ENCODE measurements at places on chromosomes 2 and 18.

DNA sequence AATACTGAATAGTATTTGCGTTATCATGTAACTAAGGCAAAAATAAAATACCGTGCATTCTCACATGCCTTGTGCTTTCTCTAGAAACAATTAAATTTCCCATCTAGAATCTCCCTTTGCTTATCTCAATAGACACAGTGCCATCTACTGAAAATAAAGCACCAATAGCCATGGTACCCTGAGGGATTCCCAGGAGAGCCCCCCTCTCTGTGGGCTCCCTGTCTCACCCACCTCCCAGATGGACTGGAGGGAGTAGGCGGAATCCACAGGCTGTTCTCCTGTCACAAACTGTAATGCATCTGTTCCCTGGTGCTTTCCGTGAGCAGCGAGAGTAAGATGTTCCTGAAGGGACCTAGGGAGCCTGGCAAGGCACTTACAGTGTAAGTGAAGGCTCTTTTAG is 112.4 kb upstream of the UPP2 start:
- DNase-seq = no peak

DNA sequence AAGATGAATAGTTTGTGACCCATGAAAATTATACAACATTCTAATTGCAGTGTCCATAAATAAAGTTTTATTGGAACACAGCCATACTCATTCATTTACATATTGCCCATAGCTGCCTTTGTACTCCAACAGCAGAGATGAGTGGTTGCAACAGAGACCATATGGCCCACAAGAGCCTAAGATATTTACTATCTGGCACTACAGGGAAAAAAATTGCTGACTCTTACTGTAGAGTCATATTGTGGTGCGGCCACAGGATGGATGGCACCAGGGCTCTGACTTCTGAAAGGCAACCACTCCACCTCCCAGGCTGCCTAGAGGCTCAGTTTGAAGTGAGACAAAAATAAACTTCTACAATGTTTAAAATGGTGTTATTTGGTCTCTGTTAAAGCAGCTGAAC is 404.0 kb upstream of the ATP5MC3 start:
- no peak for DNase-seq

DNA sequence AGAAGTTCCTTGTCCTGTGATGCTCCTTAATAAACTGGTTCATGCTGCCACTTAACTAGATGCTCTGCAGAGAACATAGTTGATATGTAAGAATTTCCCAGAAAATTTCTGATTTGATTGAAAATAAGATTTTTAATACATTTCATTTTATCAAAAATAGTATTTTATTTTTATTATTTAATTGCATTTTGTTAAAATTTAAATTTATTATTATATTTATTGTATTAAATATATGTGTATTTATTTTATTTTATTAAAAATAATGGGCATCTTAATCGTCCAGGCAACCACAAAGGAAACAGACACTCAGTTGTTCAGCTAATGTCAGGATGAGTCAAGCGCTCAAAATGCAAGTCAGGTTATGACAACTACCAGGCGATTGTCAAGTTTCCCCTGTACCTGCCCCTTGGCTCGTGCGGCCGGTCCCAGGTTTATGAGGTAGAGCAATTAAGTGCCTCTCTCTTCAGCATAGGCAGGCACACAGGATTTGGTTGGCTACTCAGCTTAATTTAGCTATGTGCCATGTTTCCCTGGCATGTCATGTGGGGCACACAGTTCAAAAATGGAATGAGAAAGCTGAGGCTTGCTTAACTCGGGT is 361.2 kb downstream of the RND3 start:
- no peak for DNase-seq

DNA sequence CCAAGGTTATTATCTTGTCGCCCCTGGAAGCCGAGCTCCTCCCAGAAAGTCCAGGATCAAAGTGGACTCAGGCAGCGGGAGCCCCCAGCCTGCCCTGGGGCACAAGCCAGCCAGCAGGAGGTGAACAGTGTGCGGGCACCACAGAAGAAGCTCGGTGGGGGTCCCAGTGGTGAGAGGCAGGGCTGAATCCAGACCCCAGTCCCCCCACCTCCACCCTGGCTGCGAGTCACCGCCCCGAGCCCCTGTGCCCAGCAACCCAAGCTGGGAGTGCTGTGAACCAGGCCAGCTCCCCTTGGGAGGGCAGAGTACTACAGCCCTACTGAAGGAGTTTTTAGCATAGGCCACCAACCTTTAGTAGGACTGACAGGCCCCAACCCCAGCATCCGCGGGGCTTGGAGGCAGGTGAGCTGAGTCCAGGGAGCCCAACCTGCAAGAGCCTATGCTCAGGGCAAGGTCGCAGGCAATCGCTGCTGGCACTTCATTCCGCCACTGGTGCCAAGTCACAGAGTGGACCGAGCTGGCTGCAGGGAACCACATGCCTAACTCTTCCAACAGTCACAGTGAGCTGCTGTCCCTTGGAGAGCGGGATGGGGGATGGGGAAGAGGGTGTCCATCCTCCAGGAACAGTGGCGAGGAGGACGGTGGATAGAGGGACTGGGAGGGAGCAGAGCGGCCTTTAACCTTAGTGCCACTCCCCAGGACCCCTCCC is 3.0 kb downstream of the PIEZO2 start:
- no peak for DNase-seq

GRCh38 chr2:27194538-27195354 is 17.1 kb upstream of the ATRAID start:
- DNase-seq = no peak

GRCh38 chr2:147862859-147863516 is 18.2 kb downstream of the ACVR2A start:
- DNase-seq = no peak

- DNase-seq = no peak
Observed at GRCh38 chr2:200288670-200289429, 17.6 kb upstream of the SPATS2L start.

DNA sequence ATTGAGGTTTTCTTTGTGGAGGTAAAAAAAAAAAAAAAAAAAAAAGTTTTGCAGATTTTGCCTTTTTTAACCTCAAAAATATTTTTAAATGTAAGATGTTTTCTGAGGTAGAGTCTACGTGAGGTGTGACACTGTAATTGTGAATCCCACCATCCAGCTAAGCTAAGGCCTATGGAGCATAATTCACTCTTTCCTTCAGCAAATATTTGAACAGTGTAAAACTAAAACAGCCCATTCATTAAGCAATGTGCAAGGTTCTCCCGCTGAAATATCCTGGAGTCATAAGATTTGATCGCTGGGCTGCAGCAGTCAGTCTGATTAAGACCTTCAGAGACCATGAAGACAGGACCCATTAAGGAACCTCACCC is 105.1 kb downstream of the HNRNPLL start:
- DNase-seq = no peak

DNA sequence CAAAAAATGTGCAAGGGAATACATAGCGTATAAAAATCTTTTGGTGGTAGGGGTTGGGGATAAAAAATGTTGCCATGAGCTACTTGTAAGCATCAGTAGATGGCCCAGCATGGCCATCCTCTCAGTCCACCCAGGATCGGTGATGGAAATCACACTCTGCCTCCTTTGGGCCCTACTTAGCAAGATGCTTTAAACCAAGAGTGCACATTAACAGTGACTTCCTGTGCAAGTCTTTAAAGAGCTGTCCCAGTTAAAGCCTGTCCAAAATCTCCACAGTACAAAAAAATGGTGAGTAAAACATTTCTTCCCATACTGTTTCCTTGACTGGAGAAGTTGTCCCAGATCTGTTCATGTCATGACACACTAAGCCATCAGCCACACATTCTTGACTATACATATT is 18.0 kb downstream of the ANKRD44 start:
- DNase-seq = no peak

GRCh38 chr18:74868461-74868860 is 270.8 kb downstream of the ZNF407 start:
- DNase-seq = no peak

GRCh38 chr2:47079515-47080412 is 75.3 kb downstream of the STPG4 start:
- DNase-seq = no peak

DNA sequence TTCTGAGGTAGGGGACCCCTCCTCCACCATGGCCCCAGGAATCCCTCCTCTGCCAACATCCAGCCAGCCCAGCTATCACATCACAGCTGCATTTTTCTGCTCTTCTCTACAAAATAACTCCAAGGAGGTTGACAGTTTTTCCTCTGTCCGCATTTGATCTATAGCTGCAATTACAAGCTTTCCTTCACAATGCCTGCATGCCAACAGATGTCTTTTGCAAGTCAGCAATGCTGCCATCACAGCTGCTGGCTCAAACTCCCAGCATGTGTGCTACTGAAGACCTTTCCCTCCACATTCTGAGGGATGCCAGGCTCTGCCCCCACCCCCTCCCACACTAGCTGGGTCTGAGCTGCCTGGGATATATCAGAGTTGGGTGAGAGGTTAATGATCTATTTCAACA is 51.7 kb downstream of the MCFD2 start:
- no peak for DNase-seq

GRCh38 chr2:219408204-219408603 is 10.0 kb upstream of the DES start:
- DNase-seq = no peak

DNA sequence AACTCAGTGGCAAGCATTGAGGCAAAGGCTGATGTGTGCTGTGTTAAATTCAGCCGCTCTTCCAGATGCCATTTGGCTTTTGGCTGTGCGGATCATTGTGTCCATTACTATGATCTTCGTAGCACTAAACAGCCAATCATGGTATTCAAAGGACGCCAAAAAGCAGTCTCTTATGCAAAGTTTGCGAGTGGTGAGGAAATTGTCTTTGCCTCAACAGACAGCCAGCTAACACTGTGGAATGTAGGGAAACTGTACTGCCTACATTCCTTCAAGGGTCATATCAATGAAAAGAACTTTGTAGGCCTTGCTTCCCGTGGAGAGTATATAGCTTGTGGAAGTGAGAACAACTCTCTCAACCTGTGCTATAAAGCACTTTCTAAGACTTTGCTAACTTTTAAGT is 195.5 kb upstream of the RAB12 start:
- no peak for DNase-seq

- DNase-seq = no peak
Observed at GRCh38 chr2:30272761-30273573, 41.6 kb downstream of the LBH start.

DNA sequence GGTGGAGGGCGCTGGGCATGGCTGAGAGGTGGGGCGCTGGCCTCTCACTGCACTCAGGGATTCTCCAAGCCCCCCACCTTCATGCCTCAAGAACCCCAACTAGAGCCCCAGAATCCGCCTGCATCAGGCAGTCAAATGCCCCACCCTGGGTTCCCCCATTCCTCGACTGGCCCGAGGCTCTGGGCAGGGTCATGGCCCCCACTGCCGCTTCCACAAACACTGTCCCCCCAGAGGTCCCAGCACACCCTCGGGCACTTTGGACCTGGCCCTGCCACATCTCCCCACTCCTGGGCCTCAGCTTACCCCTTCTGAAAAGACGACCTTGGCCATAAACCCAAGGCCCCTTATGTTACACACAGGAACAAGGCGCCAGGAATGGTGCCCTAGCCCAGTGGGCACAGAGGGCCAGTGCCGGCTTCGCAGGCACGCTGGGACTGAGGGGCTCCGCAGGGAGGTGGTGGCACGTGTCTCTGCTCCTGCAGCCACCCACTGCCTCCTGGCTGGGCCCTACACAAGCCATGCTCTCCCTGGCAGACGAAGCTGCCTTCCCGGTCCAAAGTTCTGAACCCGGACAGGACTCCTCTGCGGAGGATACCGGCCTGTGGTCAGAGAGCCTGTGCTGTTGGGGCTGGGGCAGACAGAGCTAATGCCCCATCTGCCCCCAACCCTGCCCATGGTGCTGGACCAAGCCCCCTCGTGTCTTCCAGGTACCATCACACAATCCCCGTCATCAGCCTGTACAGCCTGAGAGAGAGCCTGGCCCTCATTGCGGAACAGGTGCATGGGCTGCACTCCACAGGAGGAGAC is 6.8 kb downstream of the AGXT start:
- DNase-seq = no peak

DNA sequence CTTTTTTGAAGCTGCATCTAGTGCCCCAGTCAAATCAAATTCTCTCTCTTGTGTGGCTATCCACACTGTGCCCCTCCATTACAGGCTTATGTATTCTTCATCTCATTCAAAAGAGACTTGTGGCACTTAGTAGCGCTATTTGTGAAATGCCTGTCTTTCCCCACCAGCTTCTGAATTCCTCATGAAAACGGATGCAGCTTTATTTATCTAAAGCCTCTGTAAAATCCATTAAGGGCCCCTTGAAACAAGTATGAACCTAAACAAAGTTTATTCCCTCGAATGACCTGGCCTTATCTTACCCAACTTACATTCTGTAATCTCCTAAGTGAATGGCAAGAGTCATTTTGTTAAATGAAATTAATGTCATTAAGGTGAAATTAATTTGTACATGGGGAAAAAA is 417.4 kb upstream of the PIK3C3 start:
- no peak for DNase-seq

- DNase-seq = no peak
Observed at GRCh38 chr18:22946846-22947245, 13.7 kb downstream of the RBBP8 start.

GRCh38 chr2:231277962-231278361 is 79.5 kb downstream of the ARMC9 start:
- no peak for DNase-seq

- DNase-seq = no peak
Observed at GRCh38 chr2:46239847-46240181, 57.4 kb upstream of the EPAS1 start.

DNA sequence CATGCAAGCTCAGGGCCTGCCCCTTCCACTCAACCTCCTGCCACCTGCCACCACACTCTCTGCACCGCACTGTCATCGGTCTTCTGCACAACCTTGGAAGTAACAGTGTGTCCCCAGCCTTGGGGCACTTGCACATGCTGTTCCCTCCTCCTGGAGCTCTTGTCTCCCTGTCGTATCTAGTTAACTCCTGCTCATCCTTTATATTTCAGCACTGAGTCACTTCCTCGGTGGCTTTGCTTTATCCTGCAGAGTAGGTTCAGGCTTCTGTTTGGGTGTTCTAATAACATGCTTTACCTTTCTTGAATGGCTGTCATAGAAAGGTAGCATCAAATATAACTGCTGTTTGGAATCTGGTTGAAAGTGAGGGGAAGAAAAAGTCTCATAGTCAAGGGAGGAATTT is 25.3 kb downstream of the PAX8 start:
- no peak for DNase-seq

GRCh38 chr2:128726236-128726635 is 407.6 kb upstream of the HS6ST1 start:
- no peak for DNase-seq

GRCh38 chr2:167504695-167505094 is 616.4 kb downstream of the XIRP2 start:
- DNase-seq = no peak

DNA sequence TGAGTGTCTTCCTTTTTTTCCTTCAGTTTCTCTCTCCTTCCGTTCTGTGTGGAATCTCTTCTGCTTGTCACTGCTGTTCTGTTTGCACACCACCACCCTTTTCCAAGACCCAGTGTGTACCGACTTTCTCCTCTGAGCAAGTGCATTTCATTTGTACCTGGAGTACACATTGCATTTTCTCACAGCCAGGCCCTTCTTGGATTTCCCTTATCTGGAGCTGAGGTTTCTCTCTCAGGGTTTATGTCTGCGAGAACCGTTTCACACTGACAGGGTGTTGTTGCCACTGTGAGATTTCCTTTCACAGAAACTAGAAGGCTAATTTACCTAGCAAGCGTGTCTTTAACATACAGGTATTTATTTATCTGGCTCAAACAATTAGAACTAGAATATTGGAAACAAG is 26.2 kb downstream of the NCOA1 start:
- DNase-seq = no peak
